SK-N-DZ (cell line): ENCODE measurements at places on chromosomes 3 and 15.
A peak's percentile ranks its signal among the peaks of the same experiment; 100 is the strongest.

DNA sequence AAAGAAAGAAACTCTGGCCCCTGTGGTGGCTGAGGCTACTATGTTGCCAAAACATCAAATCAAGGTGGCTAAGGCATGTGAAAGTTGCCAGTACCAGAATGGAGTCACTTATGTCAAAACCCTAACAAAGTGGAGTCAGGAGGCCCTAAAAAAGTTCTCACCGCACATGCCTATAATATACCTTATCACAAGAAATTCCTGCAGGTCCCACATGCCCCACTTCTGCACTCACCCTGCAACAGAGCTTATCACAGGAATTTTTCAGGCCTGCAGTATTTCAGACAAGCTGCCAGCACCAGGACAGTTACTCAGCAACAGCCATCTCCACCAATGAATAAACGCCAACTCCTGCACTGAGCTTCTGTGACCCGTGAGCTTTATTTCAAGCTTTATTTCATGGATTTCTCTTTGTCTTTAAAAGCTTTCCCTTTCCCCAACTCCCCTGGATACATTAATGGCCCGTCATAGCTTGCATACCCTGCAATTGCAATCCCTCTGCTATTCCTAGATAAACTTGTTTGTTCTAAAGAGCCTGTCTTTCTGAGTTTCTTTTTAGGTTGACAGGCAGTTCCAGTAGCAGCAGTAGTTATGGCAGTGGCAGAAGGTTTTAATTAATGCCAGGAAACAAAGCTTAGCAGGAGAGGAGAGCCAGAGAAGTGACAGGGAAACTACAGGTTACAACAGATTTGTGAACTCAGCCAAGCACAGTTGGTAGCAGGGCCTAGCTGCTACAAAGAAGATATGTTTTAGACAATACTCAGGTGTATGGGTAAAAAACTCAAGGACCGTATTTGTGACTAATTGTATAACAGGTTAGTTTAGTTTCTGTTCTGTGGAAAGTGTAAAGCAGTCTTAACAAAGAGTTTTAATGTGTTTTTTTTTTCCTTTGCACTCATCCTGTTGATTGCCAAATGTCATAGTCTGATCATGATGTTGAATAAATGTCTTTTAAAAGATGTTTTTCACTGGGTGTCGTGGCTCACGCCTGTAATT lies 15.9 kb upstream of the TMEM42 start:
- no peak for DNase-seq

DNA sequence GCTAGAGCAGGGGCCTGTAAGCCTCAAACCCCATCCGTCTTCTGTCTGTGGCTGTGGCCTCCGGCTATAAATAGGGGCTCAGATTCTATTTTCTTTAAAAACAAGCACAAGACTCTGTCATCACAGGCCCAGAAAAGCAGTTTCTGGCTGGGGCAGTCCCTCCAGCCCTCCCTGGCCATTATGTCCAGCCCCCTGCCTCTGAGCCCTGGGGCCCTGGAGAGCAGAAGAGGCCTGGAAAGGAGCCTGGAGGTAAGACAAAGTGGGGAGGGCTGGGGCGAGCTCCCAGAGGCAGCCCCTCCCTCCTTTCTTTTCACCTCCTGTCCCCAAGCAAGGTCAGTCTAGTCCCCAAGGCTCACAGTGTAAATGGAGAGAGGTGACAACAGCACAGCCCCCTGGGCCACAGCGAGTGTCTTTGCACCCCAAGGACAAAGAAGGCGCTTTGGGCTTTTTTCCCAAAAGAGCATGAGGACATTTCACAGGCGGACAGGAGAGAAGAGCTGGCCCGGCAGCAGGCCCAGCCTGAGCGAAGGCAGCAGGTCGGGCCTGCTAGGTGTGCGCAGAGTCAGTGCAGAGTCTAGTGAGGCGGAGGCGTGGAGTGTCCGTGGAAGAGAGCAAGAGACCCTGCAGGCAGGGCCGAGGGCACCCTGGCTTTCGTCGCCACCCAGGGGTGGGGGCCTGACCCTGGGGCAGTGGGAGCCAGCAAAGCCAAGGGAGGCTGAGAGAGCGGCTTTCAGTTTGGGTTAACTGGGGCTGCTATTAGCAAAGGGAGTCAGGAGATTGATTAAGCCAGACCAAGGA lies 188.3 kb downstream of the TBC1D2B start:
- DNase-seq = no peak

DNA sequence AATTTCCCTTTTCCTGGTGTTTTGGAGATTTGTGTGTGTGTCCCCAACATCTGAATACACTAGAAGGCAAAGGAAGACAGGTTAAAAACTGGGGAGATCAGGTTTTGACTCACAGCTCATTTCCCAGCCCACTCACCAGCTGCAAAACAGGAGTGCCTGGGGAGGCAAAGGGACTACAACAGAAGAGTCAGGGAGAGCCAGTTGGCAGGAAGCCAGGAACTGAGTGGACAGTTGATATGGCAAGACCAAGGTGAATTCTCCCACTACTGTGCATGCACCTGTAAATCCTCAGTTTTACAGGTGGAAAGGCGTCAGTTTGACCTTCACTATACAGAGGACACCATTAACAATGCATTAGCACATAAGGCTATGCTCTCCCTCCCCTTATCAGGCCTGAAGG lies 901.5 kb upstream of the SEMA6D start:
- DNase-seq = peak; percentile 18

DNA sequence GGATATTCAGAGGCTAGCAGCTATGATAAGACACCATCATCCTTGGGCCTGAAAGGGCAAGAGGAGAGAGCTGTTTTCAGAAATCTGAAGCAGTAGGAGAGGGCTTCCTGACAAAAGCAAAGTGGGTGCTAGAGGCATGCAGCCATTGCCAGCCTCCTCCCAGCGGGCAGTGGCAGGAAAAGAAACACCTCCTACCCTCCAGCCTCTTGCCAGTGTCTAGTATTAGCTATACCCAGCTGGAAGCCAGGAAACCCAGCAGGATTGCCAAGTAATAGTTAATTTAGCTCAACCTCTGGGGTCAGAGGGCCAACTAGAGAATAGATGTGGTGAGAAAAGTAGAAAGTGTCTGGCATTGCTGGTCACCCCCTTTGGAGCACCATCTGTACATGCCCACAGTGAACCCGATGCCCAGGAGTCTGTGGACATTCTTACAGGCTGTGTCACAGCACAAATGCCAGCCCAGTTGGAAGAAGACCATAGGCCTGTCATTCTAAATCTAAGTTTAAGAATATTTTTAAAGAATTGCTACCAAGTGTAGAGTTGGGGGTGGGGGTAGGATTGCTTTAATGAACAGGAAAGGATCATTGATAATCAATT lies 85.3 kb downstream of the HCN4 start:
- no peak for DNase-seq

- no peak for DNase-seq
Measured at GRCh38 chr3:107880702-107881101, 210.1 kb downstream of the CD47 start.
